ENCODE measurements at places on chromosomes 1 and 21.
A peak's percentile ranks its signal among the peaks of the same experiment; 100 is the strongest.

DNA sequence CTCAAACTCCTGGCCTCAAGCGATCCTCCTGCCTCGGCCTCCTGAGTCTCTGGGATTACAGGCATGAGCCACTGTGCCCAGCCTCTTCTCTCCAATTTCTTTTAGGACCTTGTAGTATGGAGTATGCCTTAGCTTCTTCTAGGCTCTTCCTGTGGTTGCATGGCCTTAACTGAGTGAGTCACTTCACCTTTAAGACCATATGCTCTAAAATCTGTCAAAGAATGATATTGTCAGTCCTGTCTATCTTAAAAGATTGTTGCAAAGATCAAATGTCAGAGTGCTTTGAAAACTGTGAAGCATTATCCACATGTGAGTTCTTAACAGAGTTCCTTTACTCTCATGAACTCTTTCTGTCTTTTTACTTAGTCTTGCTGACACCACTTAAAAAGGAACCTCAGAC lies 37.2 kb downstream of the ATP2B4 start:
- DNase-seq = no peak

DNA sequence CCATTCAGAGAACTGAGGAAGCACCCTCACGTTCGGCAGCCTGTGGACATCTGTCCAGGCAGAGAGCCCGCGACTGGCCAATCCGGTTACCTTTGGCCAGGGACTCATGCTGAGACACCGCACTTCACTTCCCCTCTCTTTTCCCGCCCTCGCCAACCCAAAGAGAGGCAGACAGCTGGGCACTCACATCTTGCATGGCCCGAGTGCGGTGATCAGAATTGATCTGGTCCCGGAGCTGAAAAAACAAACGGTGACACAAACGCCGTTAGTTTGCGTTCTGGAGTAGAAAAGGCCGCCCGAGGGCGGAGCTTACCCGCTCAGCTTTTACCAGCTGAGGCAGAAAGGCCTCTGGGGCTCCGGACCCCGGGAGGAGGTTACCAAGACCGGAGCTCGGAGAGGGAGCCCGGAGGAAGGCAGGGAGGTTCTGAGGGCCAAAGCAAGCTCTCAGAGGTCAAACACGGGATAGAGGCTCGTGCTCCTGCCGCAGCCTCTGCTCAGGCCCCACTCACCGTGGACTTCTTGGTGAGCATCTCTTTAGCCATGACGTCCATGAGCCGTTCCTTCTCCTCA lies 376 bp downstream of the SF3A3 start:
- peak; percentile 52 for DNase-seq

DNA sequence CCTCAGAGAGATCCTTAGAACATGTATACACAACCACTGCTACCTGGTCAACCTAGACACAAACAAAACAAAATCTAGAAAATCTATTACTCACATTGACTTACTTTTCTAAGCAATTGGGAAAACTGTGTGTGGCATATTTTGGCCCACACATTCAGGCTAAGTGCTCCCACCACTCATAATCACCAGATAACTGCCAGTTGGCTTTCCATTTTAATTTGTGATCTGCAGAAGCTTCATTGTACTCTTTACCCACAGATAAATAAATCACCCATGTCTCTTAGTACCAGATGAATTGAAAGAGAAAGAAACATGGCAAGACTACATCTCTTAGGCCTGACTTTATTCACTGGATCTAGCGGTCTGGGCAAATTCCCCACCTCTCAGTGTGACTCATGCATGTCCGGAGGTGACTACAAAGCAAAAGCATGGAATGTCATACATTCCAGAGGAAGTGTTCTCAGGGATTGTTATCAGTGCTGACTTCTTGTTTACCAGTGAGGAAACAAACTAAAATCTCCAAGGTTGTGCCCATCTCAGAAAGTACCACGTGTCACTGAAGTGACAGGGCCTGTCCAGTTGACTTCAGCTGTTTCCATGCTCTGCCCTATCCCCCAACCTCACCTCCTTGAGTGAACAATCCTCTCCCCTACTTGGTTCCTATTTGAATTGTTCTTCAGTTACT lies 52.4 kb upstream of the BCL10 start:
- no peak for DNase-seq

DNA sequence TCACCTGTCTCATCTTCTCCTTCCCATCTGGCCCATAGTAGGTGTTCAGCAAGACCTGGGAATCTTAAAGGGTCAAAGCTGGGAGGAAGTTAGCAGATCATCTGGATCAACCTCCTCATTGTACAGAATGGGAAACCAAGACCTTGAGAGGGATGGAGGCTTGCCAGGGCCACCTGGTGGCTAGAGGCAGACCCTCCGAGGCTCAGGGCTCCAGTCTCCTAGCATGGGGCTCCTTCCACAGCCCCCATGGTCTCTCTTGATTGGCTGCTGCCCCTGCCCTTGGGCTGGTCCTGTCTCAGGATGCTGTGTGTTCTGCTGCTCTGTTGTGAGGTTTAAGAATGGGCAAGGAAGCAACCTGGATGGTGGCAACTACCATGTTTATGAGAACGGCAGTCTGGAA lies 68.7 kb upstream of the CNTN2 start:
- no peak for DNase-seq

GRCh38 chr21:16993416-16994038 lies 519.3 kb upstream of the CXADR start:
- DNase-seq = no peak

DNA sequence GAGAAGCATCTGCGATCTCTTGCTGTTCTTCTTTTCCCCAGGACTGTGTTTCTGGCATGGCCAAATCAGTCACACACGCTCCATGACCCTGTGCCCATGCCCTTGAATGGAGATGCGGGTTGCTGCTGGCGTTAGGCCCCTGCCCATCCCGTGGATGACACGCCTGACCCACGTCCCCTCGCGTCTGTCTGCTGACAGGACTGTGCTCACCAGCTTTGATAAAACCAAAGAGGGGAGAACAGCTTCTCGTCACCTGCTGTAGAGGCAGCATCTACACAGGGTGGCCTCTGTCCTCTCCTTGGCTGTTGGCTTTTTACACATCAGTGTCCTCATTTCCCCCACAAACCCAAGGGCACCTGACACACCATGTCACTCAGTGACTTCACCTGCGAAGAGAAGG lies 6.9 kb downstream of the MT1HL1 start:
- DNase-seq = no peak

- no peak for DNase-seq
Measured at GRCh38 chr21:29212446-29212845, 82.0 kb downstream of the MAP3K7CL start.

DNA sequence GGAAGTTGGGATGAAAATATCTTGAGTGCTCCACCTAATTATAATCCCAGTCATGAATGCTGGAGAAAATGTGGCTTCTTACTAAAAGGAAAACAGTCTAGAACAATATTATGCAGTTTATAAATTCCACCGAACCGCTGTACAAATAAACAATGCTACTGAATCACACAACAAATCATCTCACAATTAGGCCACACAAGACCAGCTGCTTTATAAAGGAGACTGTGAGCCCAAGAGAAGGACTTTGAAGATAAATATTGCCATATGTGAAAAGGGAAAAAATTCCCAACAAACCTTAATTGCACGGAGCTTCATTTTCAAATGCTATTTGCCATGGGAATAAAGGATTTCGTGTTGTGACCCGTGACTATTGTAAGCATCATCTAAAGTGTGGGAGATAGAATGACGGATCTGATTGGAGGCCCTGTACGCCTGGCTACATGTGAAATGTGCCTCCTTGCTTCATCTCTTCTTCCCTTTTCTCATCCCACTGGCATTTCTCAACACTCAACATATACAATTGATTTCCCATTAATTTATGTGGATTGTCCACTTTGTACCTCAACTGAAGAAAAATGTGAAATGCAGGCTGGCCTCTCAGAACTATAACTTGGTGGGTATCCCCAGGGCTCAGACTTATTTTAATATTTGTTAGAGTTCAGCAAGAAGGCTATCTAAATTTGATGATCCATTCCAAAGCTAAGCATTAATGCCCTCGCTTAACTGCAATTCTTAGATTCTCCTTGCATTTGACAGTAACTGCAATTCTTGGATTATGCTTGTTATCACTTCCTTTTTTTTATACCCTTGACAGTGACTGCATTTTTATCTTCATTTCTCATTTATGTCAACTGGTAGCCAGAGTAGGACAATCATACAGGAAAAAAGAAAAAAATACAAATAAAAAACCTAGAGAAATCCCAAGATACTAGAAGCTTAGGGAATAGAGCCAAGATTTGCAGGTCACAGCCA lies 122.3 kb downstream of the TGFB2 start:
- no peak for DNase-seq

DNA sequence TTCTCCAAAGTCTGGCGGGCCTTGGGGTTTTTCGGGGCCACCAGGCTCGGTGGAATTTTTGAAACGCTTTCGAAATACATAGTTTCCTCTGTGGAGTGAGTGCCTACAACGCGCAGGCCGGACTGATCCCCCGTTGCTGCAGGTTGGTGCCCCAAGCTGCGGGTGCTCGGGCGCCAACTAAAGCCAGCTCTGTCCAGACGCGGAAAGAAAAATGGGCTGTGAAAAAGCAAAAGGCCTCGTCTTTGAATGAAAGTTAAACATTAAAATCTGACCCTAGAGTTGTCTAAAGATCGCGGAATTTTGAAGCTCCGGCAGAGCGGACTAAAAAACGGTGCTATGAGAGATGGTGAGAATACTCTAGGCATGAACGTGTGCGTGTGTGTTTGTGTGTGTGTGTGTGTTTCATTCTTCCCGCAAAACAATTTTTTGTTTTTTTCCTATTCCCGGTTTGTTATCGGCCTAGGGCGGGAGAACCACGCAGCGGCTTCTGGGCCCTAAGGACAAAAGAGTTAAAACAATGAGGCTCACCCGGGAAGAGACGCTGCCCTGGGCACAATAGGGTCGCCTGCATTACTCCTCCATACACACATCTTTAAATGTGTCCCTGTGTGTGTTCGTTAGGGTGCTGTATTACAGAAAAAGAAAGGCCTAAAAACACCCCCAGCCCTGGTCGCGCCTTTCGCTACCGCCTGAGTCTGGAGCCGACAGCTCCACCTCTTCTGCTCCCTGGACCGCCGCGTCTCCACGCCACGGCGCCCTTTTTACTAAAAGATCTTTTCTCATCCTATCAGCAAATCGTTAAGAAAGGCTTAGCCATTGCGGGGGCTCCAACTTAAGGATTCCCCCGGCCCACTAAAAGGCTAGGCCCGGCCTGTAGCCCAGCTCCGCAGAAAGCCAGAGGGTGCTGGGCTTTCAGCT lies 3.2 kb downstream of the TBX15 start:
- no peak for DNase-seq

Measured in activated naive CD4-positive, alpha-beta T cell treated with anti-CD3 and anti-CD28 coated beads, Interleukin-2, amount 50 U/mL, for 16 hours (primary cell).